ENCODE measurements at places on chromosomes 2 and 18.
A peak's percentile ranks its signal among the peaks of the same experiment; 100 is the strongest.

DNA sequence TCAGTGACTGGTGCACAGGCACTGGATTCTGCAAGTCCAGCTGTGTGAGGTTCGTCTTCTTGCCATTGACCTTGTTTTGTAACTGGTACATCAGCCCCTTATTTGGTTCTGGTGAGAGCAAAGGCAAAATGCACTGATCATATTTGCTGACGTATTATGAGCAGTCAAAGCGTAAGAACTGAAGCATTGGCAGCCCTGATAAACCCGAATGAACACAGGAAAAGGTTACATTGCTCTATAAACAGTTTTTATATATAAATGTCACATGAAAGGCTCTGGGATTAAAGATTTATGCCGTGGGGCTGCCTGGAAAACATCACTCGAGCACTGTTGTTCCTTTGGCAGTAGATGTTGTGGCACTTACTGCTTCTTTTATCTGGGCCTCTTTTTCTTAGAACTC is 167.9 kb downstream of the IRS1 start:
- DNase-seq, result no peak

GRCh38 chr2:55419233-55419678 is 400 bp downstream of the CCDC88A start:
- peak; percentile 36 for DNase-seq

DNA sequence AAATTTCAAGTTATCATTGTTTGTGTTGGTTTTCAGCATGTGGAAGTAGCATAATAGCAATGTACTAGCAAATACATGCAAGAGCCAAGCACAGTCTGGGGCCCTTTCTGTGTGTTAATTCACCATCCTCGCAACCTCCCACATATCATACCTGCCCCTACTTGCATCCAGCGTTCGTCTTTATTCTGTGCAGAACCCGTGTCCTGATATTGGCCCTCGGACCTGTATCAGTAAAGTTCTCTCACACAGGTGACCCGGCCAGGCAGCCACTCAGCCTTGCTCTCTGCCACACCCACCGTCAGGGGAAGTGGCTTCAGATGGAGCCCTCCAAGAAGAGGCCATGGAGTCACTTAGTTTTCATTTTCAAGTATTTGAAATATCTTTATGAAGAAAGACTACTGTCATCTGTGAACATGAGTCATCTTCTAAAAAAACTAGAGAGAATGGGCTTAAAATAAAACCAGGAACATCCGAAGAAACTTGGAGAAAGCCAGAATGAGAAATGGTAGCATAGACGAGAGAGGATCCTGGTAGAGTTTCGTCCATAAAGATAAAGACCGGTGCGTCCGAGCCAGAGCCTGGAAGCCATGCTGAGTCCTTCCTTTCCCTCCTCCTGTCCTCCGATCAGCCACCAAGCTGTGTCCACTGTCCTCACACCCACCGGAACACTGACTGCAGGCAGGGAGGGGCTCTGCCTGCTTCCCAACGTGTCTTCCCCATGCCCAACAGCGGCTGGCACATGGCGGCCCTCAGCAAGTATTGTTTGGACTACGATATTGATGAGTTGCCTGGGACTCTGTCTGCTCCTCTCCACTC is 57.3 kb upstream of the RPL31 start:
- DNase-seq, result no peak

DNA sequence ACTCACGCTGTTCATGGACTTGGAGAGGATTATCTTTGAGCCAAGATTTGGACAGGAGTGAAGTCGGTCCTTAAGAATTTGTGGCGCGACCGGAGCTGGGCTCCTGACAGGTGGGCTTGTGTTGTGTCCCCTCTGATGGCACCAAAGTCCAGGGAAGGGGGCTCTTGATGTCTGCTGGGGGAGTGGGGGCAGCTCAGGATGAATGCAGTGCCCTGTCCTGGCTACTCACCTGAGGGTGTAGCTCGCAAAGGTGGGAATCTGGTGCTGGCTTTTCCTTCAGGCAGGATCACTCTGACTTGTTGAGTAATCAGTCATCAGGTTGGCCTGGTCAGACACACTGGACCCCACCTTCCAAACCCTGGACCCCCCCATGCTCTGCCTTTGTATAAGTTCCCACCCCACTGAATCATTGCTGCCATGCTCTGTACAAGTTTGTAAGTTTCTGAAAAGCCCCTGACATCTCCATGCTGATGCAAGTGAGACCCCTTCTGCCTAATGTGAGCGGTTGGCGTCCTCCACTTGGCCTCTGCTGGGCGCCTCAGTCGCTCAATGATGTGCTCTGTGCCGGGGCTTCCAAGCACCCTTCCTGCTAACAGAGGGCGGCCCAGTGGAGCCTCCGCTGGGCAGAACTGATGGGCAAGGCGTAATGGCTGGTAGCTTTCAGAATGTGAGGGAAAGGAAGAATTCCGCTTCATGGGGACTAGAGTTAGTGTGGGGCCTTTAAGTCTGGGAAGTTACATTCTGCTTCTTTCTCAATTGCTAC is 196.1 kb downstream of the MGAT5 start:
- DNase-seq, result no peak

- peak; percentile 37 for DNase-seq
Measured at GRCh38 chr18:48947560-48947959, 3.2 kb downstream of the SMAD7 start.

DNA sequence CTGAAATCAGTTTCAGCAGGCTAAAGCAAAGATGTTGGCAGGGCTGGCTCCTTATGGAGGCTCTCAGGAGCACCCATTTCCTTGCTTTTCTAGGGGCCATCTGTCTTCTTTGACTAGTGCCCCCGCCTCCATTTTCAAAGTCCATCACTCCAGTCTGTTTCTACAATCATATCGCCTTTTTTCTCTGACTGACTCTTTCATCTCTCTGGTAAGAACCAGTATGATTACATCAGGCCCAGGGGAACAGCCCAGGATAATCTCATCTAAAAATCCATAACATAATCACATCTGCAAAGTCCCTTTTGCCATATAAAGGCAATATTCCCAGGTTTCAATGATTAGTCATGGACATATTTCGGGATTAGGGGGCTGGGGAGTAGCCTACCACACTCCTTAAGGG is 57.0 kb downstream of the CUL3 start:
- DNase-seq, result no peak

- no peak for DNase-seq
Measured at GRCh38 chr2:189222468-189223105, 43.0 kb upstream of the COL5A2 start.

GRCh38 chr2:37795938-37796337 is 124.5 kb upstream of the CDC42EP3 start:
- no peak for DNase-seq

GRCh38 chr2:133495226-133495625 is 73.0 kb downstream of the NCKAP5 start:
- DNase-seq, result no peak

Data from BE2C (cell line).